ENCODE measurements at places on chromosomes 3 and 15. TPM values are rescaled to one million over a fixed set of nuclear protein-coding genes. Genes with fewer than 3 reads are reported as not detected.

DNA sequence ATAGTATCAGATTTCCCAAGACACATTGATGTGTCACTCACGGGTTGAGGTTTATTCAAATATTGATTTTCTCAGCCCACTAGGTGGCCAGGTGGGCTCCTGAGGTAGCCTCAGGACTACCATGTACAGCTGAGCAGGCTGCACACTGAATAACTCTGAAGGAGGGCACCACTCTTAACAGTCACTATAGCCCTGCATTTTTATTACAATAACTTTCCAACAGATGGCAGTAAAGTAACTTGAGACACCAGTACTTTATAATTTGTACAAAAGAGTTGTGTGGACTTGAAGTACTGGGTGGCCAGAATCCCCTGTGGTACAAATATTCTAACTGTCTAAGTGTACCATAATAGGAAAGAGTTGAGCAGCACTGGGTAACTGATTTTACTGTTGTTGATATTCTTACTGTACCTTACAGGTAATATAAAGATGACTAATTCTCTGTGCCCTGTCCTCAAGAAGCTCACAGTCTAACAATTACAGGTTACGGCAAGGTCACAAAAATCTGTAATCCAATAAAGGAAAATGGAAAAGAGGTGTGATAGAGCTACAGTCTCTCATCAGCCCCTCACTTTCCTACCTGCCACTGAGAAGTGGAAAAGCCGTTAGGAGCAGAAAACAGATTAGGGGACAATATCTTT lies 76.0 kb downstream of the ETFA start:
- DNase-seq: peak; percentile 42

GRCh38 chr3:177830411-177830849 lies 633.1 kb upstream of the TBL1XR1 start:
- DNase-seq: peak; percentile 53

DNA sequence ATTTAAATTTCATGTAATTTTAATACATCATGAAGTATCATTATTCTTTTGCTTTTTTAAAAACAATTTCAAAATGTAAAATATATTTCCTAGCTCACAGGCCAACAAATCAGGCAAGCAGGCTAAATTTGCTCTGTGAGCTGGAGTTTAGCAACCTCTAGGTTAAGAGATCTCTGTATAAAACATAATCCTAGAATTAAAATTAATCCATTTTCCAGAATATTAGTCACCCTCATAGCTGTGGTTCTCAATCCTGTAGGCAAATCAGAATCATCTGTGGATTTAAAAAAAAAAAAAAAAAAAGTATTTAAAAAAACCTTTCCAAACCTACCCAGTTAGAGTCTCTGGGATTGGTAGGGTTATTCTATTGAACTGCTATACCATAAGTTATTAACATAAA lies 209.7 kb downstream of the MINAR1 start:
- DNase-seq: no peak

- no peak for DNase-seq
Observed at GRCh38 chr3:52269776-52270175, 8.7 kb downstream of the WDR82 start.

- DNase-seq: no peak
Observed at GRCh38 chr3:146390006-146390772, 79.2 kb downstream of the PLSCR2 start.

Gene MYL3
- not detected for total RNA-seq

Gene SLC12A1
- not detected for total RNA-seq
